ENCODE measurements at places on chromosomes 7 and 10. TPM values are rescaled to one million over a fixed set of nuclear protein-coding genes. Genes with fewer than 3 reads are reported as not detected.

GRCh38 chr10:132460071-132460470 lies 63.1 kb downstream of the PWWP2B start:
- DNase-seq, result no peak

DNA sequence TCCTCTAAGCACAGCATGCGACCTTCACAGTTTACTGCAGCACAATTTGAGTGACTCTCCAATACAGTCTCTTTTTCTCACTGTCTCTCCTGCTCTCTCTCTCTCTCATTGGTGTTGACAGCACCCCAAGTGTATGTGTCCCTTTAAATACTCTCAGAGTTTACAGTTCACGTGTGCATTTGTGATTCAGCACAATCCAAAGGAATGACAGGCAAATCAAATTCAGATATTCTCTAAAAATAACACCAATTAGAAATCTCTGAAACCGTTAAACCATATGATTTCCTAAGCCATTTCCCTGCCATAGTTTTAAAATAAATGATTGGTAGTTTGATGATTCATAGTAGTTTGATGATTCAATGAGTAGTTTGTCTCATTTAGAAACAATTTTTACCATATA lies 104.0 kb upstream of the GAD2 start:
- no peak for DNase-seq

- no peak for DNase-seq
Observed at GRCh38 chr7:1552200-1552599, 3.8 kb downstream of the TMEM184A start.

DNA sequence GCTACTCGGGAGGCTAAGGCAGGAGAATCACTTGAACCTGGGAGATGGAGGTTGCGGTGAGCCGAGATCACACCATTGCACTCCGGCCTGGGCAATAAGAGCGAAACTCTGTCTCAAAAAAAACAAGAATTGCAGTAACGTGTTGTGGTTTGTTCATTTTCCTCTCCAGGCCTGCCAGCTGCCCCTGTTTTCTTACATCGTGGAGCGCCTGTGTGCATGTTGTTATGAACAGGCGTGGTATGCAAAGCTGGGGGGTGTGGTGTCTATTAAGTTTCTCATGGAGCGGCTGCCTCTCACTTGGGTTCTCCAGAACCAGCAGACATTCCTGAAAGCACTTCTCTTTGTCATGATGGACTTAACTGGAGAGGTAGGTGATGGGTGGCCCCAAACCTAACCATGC lies 52.1 kb downstream of the TRRAP start:
- DNase-seq, result no peak

PRKG1 gene
- polyA plus RNA-seq, result 18.1 TPM

GNG11 gene
- polyA plus RNA-seq, result 54.5 TPM

DNA sequence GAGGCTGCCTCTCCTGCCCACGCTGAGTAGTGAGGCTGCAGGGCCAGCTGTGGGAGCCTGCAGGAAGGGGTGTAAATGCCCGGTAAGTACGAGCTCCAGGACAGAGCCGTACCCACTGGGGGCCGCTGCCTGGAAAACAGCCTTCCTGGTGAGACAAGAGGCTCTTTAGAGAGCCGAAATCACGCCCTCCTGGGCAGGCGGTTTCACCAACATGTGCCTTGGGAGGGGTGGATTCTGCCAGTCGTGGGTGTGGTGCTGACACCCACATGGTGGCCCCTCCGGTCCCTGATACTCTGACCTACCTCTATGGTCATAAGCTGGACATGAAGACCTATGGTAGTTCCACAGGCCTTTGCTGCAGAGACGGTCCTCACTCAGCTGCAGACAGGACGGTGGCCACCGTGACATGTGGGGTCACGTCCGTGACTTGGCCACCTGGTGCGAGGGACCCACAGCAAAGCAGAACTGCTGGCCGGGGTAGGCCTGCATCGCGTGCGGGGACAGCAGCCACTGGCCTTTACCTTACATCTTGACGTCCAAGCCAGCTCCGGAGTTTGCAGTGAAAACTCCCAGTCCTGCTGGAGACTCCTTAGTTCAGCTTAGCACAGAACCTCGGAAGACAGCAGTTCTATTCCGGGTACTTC lies 46.9 kb downstream of the PITRM1 start:
- no peak for DNase-seq

DNA sequence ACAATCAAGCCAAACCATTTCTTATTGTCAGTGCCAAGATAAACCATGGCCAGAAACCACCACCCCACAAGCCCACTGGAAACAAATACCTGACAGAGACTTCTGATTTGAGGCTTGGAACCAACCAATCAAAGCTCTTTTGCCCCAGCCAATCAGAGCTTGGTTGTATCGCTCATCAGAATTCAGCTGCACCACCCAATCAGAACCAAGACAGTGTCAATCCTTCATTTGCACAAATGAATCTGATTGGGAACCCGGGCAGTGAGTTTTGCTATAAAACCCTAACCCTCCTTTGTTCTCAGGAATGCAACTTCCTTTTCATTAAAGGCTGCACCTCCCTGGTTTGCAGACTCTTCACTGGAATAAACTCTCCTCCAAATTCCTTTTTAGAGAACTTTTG lies 87.4 kb downstream of the ELAPOR2 start:
- DNase-seq, result no peak

- DNase-seq, result peak; percentile 40
Observed at GRCh38 chr10:22984066-22984465, 56.2 kb downstream of the ARMC3 start.

DNA sequence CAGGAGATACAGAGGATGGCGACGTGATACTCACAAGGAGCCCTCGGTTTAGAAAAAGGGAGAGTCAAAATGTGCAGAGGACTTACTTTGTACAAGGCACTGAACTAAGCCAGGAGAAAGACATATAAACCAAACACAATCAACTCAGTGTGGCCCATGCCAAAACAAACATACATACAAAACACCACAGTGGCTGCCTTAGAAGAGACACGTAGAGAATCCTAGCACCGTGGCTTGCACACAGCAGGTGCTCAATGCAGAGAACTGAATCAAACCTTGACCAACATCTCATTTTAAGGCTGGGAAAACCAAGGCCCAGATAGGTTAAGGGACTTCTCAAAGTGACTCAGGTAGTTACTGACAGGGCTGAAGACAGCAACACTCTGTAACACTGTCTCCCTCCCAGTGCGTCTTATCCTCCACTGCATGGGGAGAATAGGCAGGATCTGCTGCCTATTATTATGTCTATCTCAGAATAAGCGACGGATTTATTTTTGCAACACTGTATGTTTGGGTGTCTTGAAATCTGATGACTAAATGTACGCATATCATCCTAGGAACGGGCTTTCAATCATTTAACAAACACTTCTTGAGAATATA lies 11.0 kb downstream of the SORBS1 start:
- no peak for DNase-seq

PLXNA4 gene
- polyA plus RNA-seq, result 2.3 TPM

ODAD2 gene
- polyA plus RNA-seq, result 3.0 TPM

ZNF804B gene
- polyA plus RNA-seq, result 0.09 TPM

SYT15B gene
- polyA plus RNA-seq, result 4.2 TPM

KCP gene
- polyA plus RNA-seq, result 9.5 TPM

EMX2 gene
- polyA plus RNA-seq, result 0.35 TPM

DNA sequence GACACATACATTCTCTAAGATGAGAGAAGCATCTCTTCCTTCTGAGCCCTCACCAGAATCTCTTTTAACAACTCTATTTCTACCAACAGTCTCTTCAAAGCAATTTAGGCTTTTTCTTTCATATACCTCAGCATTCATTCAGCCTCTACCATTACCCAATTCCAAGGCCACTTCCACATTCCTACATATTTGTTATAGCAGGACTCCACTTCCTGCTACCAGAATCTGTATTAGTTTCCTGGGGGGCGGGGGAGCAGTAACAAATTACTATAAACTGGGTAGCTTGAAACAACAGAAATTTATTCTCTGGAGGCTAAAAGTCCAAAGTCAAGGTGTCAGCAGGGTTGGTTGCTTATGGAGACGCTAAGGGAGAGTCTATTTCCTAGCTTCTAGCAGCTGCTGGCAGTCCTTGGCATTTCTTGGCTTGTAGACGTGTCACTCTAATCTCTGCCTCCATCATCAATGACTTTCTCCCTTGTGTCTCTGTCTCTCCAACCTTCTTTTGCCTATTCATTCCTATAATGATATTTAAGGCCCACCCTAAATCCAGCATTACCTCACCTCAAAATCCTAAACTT lies 7.4 kb downstream of the PRPS1L1 start:
- no peak for DNase-seq

DNA sequence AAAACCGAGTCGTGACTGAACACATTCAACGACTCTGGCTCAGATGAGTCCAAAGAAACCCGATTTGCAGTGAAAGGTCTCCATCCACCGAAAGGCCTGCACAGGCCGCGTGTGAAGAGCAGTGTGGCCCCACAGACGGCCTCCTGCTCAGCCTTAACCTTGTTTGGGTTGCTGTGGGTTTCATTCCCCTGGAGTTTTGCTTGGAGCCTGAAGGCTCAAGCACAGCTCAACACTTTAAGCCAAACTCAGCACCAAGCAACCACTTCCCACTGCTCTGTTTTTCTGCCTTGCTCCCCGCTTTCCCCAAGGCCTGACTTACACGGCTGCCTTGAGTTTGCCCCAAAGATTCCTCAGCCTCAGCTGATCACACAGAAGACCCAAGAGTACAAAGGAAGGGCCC lies 398.2 kb upstream of the NFE2L3 start:
- no peak for DNase-seq

IL6 gene
- 4.9 TPM for polyA plus RNA-seq

GRCh38 chr10:54125098-54125747 lies 675.8 kb downstream of the PCDH15 start:
- DNase-seq, result no peak

LHFPL3 gene
- polyA plus RNA-seq, result 2.6 TPM

GRCh38 chr7:50658696-50659095 lies 93.5 kb upstream of the DDC start:
- no peak for DNase-seq

DNA sequence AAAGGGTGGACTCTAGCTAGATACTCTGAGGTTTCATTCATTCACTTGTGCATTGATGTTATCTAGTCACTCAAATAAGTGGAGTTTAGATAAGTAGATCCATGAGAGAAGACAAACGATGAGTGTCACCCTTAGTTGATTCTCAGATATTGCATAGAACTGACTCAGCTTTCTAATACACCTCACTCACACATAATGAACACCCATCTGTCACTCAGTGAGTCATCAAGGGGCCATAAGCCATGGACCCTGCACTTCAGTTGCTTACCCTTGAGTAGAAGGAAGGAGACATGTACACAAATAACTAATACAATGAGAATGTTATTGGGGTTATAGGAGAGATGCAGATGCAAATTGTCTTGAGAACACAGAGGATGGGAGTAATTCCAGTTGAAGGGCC lies 163.8 kb downstream of the SORCS3 start:
- DNase-seq, result no peak

GRCh38 chr7:101744588-101744987 lies 72.8 kb upstream of the CUX1 start:
- DNase-seq, result no peak

FAM241B gene
- 7.3 TPM for polyA plus RNA-seq

GRCh38 chr10:22657566-22658225 lies 56.7 kb downstream of the PIP4K2A start:
- DNase-seq, result no peak

DNA sequence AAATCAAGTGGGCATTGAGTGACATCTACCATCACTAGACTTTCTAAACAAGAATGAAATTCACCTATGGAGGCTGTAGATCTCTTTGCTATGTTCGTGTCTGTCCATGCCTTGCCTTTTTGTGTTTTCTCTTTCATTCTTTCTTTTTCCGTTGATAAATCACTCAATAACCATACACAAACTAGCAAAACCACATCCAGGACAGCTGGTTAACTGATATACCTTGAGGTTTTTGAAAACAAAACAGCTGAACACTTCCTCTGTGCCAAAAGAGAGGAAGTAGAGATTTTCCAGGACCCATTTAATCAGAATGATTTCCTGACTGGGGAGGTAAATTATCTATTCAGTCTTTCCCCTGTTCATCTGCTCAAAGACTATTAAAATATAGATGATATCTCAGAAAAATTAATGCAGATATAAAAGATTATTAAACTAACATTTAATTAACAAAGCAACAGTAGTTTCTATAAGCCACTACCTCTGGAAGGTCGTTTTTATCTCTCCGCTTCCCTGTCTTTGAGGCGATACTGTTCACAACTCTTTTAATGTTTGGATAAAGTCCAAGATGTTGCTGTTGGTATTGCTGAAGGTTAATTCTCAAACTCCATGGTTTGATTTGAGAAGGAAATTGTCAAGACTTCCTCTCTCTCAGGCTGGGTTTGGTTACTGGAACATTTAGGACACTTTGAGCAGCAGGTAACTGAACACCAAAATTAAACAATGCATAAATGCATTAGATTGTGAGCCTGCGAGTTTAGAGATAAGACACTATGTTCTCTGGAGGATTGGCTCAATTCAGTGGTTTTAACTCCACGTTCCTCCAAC lies 24.4 kb upstream of the C10orf67 start:
- no peak for DNase-seq

DNA sequence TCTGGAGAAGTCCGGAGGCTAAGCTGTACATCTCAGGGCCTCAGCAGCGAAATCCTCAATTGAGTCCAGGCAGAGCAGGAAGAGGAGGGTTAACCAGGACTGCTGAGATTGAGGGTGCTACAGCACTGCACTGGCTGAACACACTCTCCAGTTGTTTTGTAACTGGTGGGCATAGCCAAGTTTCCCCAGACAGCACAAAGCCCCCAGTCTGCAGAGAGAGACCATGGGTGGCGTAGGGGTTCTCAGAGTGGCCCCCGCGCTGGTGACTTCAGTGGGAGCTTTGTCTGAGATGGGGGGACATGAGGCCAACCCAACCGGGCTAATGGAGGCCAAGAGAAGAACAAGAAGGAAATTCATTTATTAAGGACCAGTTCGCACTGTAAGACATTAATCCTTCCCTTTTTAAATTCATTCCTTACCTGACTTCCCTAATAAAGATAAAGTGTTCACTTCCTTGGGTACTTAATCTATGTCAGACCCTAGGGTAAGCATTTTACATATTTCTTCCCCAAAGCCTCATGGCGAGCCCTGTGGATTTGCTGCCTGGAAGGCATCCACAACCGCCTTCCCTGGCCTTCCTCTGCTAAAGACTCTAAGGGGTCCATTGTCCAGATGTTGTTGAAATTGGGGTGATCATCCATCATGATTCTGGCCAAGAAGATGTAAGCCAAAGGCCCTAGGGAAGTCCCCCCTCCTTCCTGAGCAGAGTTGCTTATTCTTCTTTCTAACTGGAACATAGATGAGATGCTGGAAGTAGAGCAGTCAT lies 121.4 kb upstream of the CHST15 start:
- no peak for DNase-seq

- no peak for DNase-seq
Observed at GRCh38 chr10:3708852-3709251, 76.2 kb downstream of the KLF6 start.

BTBD16 gene
- 0.15 TPM for polyA plus RNA-seq

C10orf62 gene
- polyA plus RNA-seq, result not detected

NUPR2 gene
- 4.0 TPM for polyA plus RNA-seq

GRCh38 chr10:59595593-59595992 lies 114.1 kb downstream of the SLC16A9 start:
- DNase-seq, result no peak
